ENCODE measurements at places on chromosomes 1 and 21.
A peak's percentile ranks its signal among the peaks of the same experiment; 100 is the strongest.

GRCh38 chr1:7093297-7093696, 308.0 kb downstream of the CAMTA1 start:
- no peak for DNase-seq

DNA sequence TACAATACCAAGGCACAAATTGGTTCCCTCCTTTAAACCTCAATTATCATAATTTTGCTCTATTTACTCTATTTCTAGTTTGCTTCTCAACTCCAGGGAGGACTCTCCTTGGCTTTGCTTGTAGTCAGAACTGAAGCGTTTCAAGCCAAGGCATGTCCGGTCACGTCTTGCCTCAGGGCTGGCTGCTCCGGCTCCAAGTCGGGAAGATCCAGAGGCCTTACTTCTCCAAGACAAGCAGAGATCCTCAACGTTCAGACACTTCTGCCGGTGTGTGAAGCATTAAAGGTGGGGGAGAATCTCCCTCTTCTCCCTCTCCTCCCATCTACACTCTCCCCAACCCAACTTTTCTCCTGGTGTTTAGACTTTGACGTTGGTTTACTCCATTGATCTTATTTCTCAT, 7.2 kb upstream of the HHAT start:
- DNase-seq: no peak

- no peak for DNase-seq
These were observed 44.2 kb downstream of the PRDM16 start for GRCh38 chr1:3113047-3113740.

- DNase-seq: no peak
These were observed 87.3 kb upstream of the SMYD2 start for GRCh38 chr1:214193691-214194090.

GRCh38 chr1:27527223-27527889, 37.4 kb upstream of the WASF2 start:
- DNase-seq: no peak

DNA sequence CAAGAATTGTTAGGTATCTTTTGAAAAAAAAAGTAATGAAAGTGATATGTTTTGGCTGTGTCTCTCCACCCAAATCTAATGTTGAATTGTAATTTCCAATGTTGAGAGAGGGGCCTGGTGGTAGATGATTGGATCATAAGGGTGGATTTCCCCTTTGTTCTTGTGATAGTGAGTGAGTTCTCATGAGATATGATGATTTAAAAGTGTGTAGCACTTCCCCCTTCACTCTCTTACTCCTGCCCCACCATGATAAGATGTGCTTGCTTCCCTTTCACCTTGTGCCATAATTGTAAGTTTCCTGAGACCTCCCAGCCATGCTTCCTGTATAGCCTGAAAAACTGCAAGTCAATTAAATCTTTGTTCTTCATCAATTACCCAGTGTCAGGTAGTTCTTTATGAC, 70.7 kb downstream of the XCL2 start:
- no peak for DNase-seq

GRCh38 chr1:193448682-193449461, 262.5 kb upstream of the B3GALT2 start:
- no peak for DNase-seq

DNA sequence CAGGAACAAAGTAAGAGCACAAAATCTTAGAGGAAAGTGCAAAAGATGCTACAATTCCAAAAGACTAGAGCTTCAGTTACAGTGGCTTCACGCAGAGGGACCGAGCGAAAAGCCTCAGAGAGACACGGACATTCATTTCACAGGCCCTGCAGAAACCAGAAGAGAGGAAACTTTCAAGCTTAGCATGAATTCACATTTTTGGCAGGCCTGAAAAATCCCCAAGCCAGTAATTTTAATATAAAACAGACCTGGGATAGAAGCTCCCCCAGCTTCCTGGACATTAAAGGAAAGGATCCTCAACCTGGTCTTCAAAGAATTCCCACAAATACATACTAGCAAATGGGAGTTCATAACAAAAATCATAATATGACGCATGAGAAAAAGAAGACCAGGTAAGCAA, 66.2 kb downstream of the HSF2BP start:
- DNase-seq: no peak

- DNase-seq: no peak
These were observed 421.2 kb downstream of the DPYD start for GRCh38 chr1:97499667-97500066.

DNA sequence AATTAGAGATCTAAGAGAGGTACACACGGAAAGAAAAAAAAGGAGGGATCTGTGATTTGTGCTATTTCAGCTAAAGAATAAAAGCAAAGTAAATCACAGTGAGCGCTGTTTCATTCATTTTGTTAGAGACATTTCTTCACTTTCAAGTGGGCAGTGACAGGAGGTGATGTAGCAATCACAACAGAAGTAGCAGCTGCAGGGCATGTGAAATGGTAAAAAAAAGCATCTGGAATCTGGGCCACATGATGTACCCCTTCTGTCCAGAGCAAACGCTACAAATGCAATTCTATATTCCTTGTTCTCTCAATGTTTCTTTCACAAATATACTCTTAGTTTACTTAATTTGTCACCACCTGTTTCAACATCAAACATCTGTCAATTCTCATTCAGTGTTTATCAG, 786.5 kb downstream of the LRRIQ3 start:
- no peak for DNase-seq

GRCh38 chr1:53614231-53615021, 124.5 kb downstream of the GLIS1 start:
- no peak for DNase-seq

DNA sequence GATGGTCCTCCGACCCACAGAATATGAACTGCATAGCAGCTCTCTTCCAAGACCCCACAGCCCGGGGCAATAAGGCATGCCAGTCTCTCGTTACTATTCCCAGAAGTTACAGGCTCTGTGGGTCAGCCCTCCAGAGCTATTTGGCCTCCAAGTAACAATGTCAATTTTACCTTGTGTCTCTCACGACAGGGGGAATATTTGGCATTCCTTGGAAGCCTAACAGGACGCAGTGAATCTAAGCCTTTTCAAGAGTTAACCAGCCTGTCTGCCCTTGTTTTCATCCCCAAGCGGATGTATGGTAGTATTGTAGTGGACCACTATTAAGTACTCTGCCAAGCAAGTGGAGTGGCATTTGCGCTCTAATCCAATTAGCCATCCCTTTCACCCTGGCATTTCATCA, 24.4 kb upstream of the GNG4 start:
- DNase-seq: no peak

GRCh38 chr1:214228976-214229375, 52.0 kb upstream of the SMYD2 start:
- DNase-seq: no peak

- no peak for DNase-seq
These were observed 19.1 kb upstream of the SLC35F3 start for GRCh38 chr1:233885196-233885920.

GRCh38 chr1:223714849-223715603, 2.7 kb downstream of the CAPN2 start:
- DNase-seq: no peak

DNA sequence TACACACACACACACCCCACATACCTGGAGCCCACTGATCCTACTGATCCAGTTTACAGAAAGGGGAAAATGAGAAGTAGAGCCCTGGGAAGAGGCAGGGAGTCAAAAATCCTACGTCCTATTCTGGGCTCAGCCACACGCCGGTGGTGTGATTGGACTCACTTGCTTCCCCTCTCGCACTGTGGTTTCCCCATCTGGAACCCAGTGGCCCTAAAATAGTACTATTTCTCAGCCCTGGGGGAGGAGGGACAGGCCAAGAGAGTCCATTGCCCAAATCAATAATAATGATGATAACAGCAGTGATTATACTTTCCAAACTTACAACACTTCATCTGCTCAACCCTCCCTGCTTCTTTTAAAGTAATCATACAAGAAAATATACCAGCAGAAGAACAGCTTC, 2.9 kb upstream of the PIGR start:
- DNase-seq: peak; percentile 25

GRCh38 chr1:96060621-96061020, 661.0 kb upstream of the PTBP2 start:
- DNase-seq: no peak

- no peak for DNase-seq
These were observed 149.2 kb upstream of the FOXD3 start for GRCh38 chr1:63173161-63173560.

All from putamen (tissue), 1 donor.